ENCODE measurements at places on chromosomes 5 and 9.

DNA sequence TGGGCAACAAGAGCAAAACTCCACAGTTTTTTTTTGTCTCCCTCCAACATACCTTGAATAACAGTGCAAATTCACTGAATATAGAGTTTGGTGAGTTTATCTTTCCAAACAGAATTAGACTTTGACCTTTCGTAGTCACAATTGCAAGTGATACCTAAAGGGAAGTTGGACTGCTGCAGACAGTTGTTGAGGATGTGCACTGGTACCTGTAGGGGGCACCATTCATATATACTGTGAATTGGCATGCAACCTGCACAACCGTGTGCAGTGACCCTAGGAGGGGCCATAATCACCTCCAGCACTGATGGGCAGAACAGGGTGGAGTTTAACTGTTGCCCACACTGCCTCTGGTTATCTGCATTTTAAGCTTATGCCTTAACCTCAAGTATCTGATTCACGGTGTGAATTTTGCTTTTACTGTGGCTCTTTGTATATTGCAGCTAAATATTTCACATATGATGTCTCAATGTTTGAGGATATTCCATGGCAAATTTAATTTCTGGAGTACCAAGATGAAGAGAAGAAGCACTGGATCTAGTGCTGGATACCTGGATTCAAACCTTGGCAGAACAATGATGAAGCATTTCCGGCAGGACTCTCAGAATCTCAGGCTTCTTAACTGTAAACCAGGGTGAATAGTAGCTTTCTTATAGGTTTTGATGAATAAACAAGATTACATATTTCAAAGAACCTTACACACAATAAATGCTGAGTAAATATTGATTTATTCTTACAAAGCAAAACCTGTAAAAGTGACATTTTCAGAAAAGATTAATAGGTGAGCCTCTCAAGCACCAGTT lies 144.3 kb downstream of the ACTBL2 start:
- no peak overlapping the region for H3K27ac ChIP-seq
- no peaks in the 10 kb centered on the region for H3K27me3 ChIP-seq
- H3K4me3 ChIP-seq: no peak overlapping the region
- H3K4me1 ChIP-seq: no peaks in the 10 kb centered on the region

DNA sequence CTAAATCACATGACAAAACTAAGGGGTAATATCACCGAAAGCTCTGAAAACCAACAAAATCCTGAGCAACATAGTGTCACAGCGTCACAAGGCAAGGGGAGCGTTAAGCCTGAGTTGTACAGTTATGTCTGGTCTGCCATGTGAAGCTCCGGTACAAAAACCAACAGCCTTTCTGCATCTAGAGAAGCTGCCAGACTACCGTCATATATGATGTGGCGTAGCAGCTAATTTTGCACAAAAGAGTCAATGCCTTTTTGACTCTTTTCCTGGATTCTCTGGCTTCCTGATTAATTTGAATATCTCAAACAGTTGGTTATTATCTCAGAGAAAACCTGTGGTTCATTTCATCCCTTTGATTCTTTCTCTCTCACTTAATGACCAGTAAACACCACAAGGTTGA lies 16.0 kb upstream of the ATP10B start:
- H3K4me3 ChIP-seq: no peak overlapping the region
- no peaks in the 10 kb centered on the region for H3K36me3 ChIP-seq
- no peak overlapping the region for H3K27ac ChIP-seq
- no peak for DNase-seq
- H3K27me3 ChIP-seq: no peaks in the 10 kb centered on the region
- no peaks in the 10 kb centered on the region for H3K4me1 ChIP-seq

DNA sequence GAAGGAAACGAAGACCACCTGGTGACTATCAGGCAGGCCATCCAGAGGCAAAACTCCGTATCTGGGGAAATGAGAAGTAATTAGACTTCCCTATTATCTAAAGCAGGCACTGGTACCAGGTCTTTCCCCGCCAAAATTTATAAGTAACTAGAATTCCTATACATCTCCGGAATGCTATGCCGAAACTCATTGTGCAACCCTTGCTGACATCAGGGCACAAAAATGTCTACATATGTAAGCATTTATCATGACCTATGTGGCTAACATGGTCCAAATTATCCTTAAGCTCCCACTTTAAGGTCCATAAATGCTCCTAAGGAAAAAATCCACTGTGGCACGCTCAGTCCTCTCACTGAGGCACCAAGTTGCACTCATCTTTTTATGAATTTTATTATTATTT lies 17.8 kb downstream of the ACTL7B start:
- H3K27me3 ChIP-seq: no peaks in the 10 kb centered on the region
- H3K27ac ChIP-seq: no peak overlapping the region
- no peak overlapping the region for H3K4me3 ChIP-seq

DNA sequence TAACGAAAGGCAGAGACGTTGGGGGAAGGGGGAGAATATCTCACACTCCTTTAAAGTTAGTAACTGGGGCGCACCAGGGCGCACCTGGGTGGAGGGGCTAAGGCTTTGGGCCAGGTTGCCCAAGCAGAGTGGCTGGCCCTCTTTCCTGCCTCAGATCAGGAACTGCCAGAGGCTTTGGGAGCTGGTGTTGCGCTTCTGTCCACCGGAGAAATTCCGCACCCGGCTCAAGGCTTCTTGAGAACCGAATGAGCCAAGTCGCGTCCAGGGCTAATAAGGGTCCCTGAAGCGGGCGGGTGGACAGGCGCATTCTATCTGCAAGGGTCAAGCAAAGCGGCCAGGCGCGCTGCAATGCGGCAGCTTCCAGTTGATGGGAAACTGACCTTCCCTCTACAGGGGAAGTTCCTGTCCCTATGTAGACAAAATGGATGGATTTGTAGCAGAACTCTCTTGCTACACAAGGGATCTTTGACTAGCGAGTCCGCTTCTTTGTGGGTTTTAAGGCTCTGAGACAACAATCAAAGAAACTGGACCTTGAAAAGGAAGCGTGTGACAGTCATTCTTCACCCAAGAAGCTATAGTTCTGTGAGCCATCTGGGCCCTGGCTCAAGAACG lies 5.5 kb downstream of the PAX5 start:
- DNase-seq: no peak
- no peak overlapping the region for H3K27ac ChIP-seq
- H3K36me3 ChIP-seq: no peaks in the 10 kb centered on the region

- H3K27ac ChIP-seq: no peak overlapping the region
- no peak overlapping the region for H3K4me3 ChIP-seq
- no peaks in the 10 kb centered on the region for H3K4me1 ChIP-seq
- H3K36me3 ChIP-seq: no peaks in the 10 kb centered on the region
- no peak for DNase-seq
Measured at GRCh38 chr5:98827588-98828284, 54.3 kb downstream of the RGMB start.

- DNase-seq: no peak
- no peak overlapping the region for H3K27ac ChIP-seq
- H3K4me3 ChIP-seq: no peak overlapping the region
- H3K36me3 ChIP-seq: no peaks in the 10 kb centered on the region
Measured at GRCh38 chr5:83092619-83093018, 15.3 kb downstream of the XRCC4 start.

DNA sequence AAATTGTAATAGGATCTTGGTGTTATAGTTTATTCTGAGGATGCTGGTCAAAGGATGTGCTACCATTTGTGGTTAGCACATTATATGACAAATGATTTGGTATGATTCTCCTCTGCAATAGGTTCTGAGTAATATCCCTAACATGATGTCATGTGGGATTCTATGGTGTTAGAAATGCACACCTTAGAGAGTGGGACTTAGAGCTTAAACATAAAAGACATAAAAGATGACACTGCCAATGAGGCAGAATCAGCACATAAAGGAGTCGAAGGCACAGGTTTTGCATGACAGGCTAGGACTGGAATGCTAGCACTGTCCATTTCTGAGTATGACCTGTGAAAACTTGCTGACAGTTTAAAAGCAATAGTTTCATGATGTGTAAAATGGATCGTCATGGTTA lies 100.4 kb downstream of the OSTF1 start:
- no peaks in the 10 kb centered on the region for H3K27me3 ChIP-seq
- no peaks in the 10 kb centered on the region for H3K36me3 ChIP-seq
- H3K27ac ChIP-seq: no peak overlapping the region

- H3K4me1 ChIP-seq: no peaks in the 10 kb centered on the region
- no peak for DNase-seq
- H3K4me3 ChIP-seq: no peak overlapping the region
Measured at GRCh38 chr5:96187309-96188027, 225.8 kb upstream of the ELL2 start.

- no peaks in the 10 kb centered on the region for H3K4me1 ChIP-seq
- H3K36me3 ChIP-seq: no peaks in the 10 kb centered on the region
- H3K27ac ChIP-seq: no peak overlapping the region
- no peak overlapping the region for H3K4me3 ChIP-seq
- no peak for DNase-seq
Measured at GRCh38 chr9:130970052-130970451, 31.0 kb upstream of the FIBCD1 start.

GRCh38 chr5:36311956-36312355 lies 10.3 kb upstream of the RANBP3L start:
- no peak overlapping the region for H3K27ac ChIP-seq
- DNase-seq: no peak
- H3K4me3 ChIP-seq: no peak overlapping the region
- H3K27me3 ChIP-seq: no peaks in the 10 kb centered on the region
- H3K4me1 ChIP-seq: no peaks in the 10 kb centered on the region

GRCh38 chr9:98108531-98109031 lies 10.4 kb downstream of the TRIM14 start:
- no peak overlapping the region for H3K4me3 ChIP-seq
- no peaks in the 10 kb centered on the region for H3K36me3 ChIP-seq
- peak overlapping the region; percentile 8 for H3K27ac ChIP-seq
- no peaks in the 10 kb centered on the region for H3K27me3 ChIP-seq
- DNase-seq: peak; percentile 44

GRCh38 chr9:121369595-121370265 lies at the start of gene STOM:
TSS of gene STOM (minus strand) at chr9:121370250. CDS start at chr9:121370187, 63 bp downstream.
- peak; percentile 96 for DNase-seq
- H3K27ac ChIP-seq: peak within 1 kb of the TSS; percentile 98
- peak within 1 kb of the TSS; percentile 74 for H3K4me3 ChIP-seq
- no peaks in the 10 kb centered on the region for H3K36me3 ChIP-seq
- no peaks in the 10 kb centered on the region for H3K27me3 ChIP-seq

DNA sequence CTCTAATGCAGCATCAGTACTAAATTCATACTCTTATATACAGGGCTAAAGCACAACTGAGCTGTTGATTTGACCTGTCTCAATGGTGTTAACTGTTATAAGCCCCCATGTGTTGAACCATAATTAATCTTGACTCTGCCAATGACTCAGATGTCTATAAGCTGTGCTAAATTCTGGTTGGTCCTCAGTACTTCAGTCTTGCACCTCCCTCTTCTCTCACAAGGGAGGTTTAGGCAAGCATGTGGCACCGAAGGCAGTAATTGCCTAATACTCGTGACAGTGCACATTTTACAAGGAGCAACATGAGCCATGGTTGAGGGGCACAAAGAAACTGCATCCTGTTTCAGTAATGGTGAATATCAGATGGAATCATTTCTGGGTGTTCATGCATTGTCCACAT lies 255.9 kb downstream of the TRPM3 start:
- no peak overlapping the region for H3K27ac ChIP-seq
- H3K4me1 ChIP-seq: no peaks in the 10 kb centered on the region
- peaks cover 3% of the 10 kb centered on the region for H3K27me3 ChIP-seq
- no peaks in the 10 kb centered on the region for H3K36me3 ChIP-seq

DNA sequence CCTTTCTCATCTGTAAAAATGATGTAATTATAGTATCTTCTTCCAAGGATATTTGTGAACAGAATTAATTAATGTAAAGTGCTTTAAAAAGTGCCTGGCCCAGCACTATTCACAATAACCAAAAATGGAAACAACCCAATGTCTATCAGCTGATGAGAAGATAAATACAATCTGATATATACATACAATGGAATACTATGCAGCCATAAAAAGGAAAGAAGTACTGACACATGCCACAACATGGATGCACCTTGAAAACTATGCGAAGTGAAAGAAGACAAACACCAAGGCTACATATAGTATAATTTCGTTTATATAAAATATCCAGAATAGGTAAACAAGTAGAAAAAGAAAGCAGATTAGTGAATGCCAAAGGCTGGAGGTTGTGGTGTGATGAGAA lies 24.1 kb downstream of the DPYSL3 start:
- H3K4me3 ChIP-seq: no peak overlapping the region

- no peak overlapping the region for H3K27ac ChIP-seq
- DNase-seq: no peak
- no peaks in the 10 kb centered on the region for H3K36me3 ChIP-seq
- H3K27me3 ChIP-seq: peaks cover 50% of the 10 kb centered on the region
Measured at GRCh38 chr5:1847611-1848010, 35.1 kb downstream of the IRX4 start.

DNA sequence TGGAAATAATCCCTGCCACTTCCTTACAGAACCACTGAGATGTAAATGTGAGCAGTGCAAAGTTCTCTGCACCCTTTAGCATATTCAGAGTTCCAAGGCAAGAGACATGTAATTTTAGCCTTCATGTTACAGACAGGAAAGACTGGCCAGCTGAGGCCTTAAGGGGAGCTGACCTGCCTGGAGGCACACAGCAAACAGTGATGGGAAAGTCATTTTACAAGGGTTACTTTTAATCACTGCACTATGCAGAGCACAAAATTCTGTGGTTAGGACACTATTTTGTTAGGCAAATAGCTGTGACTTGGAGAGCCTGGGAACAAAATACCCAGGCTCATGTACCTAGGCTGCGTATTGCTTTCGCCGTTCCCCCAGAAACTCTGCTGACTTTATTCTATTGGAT lies 30.2 kb upstream of the TNIP1 start:
- peaks cover 12% of the 10 kb centered on the region for H3K4me1 ChIP-seq
- no peak overlapping the region for H3K27ac ChIP-seq
- H3K27me3 ChIP-seq: no peaks in the 10 kb centered on the region
- peaks cover 33% of the 10 kb centered on the region for H3K36me3 ChIP-seq

DNA sequence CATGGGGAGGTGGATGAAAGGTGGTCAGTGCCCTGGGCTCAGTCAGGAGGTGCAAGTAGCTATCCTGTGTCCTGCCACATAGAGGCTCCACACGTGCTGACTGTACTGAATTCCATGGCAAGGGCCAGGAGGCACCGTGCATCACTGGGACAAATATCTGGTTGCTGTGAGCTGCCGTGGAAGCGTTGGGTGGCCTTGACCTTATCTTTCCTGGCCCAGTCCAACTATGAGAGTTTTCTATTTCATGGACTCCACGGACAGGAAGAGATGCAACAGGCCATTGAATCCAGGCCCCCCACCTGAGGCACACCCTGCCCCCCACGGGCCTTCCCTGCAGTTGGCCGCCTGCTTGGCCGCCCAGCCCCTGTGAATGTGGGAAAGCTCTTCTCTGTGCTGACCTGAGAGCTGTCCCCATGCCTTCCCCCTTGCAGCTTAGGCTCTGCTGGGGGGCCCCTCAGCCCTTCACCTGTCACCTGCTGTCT lies 1.7 kb downstream of the GRHPR start:
- no peaks in the 10 kb centered on the region for H3K27me3 ChIP-seq
- no peak for DNase-seq
- H3K36me3 ChIP-seq: peaks cover 31% of the 10 kb centered on the region
- peak overlapping the region; percentile 1 for H3K27ac ChIP-seq

GRCh38 chr5:181042036-181042713 lies 2.1 kb downstream of the BTNL9 start:
- no peaks in the 10 kb centered on the region for H3K4me1 ChIP-seq
- no peak overlapping the region for H3K4me3 ChIP-seq

- no peak for DNase-seq
- H3K27me3 ChIP-seq: no peaks in the 10 kb centered on the region
- peak overlapping the region; percentile 49 for H3K27ac ChIP-seq
Measured at GRCh38 chr5:119360905-119361593, 5.2 kb downstream of the TNFAIP8 start.

Measured in suprapubic skin (tissue), 4 donors.